ENCODE measurements at places on chromosomes 2 and 18.
A peak's percentile ranks its signal among the peaks of the same experiment; 100 is the strongest.

GRCh38 chr2:229268626-229269025 is 2.5 kb downstream of the PID1 start:
- DNase-seq = no peak

GRCh38 chr2:233023007-233023760 is 9.3 kb upstream of the NEU2 start:
- no peak for DNase-seq

GRCh38 chr2:232515639-232516038 is 4.5 kb upstream of the PRSS56 start:
- no peak for DNase-seq

- DNase-seq = no peak
Measured at GRCh38 chr18:65755616-65756015, 4.8 kb downstream of the CDH7 start.

GRCh38 chr2:44168681-44169154 is at the start of gene PPM1B:
Gene PPM1B (plus strand): TSS chr2:44168875. CDS start chr2:44201200, 32,325 bp downstream.
- DNase-seq = peak; percentile 96

- no peak for DNase-seq
Measured at GRCh38 chr2:99571954-99572353, 82.1 kb upstream of the REV1 start.

DNA sequence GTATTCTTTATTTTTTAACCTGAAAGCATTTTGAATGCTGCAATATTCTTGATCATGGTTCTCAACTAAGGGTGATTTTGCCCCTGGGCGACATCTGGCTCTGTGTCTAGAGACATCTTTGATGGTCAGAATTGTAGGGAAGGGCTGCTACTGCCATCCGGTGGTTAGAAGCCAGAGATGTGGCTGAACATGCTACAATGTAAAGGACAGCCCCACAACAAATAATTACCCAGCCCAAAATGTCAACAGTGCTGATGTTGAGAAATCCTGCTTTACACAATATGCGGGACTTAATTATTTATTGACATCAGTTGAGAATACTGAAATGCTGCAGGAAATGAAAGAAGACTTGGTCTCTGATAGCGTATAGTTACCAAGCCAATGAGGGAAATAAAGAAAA is 37.5 kb upstream of the SERPINB2 start:
- peak; percentile 28 for DNase-seq

DNA sequence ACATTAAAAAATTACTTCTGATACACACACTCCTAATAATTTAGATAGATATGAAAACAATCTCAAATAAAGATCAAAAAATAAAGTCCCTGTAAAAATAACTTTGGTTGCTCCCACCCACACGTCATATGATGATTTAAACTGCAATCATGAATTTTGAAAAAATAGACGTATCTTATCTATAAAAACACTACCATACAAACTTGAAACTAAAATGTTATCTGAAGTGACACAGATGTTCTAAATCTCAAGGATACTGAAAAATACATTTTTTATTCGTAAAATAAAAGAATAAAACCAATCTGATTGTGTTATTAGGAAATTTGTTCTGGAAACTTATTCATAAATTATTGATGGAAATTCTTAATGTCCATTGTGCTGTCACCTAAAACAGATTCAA is 8.1 kb upstream of the BOLA3 start:
- DNase-seq = no peak

GRCh38 chr18:57329856-57330255 is 22.5 kb upstream of the ST8SIA3 start:
- no peak for DNase-seq

DNA sequence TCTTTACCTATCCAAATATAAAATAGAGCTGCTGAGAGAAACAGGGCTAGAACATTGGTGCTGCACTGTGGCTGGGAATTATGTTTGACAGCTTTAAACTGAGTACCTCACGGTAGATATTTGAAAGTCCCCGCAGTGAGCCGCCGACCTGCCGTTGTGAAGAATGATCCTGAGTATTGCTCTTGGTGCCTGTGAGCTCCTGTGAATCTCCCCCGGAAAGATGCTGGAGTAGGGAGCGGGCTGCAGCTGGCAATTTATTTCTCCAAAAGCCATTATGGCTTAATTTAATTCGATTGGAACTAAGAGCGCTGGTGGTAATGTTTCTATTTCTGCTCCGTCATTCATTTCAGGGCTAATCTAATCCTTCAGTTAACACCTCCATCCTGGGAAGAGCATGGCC is 129.4 kb upstream of the TPO start:
- no peak for DNase-seq

DNA sequence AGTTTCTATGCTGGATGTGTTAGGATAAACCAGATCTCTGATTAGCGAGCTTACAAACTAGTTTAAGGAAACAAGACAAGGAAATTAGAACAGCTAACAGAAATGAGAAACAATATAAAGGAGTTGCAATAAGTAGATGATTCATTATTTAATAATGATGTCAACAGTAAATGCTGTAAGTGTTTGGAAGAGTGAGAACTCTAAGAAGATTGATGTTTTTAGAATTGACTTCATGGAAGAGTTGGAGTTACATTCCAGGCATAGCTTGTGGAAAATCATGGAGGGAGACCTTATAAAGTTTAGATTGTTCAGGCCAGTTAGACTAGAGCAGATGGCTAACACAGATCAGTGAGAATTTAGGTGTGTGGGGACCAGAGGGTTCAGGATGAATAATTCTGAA is 32.6 kb downstream of the PPP1R1C start:
- DNase-seq = no peak

DNA sequence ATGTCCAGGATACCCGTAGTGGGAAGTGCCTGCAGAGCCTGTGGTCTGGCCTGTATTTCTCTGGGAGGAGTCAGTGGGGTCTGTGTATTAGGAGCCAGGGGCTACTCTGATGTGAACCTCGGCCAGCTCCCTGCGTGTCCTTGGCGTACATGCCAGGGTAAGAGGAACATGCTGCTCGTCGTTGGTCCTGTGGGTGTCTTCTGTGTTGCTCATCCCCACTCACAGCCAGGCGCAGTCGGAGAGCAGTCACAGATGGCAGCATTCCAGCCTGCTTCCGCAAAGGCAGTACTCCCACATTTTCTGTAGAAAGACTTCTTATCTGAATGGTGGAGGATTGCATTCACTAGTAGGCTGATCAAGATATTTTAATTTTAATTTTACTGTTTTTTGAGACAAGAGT is 84.9 kb downstream of the DGKD start:
- no peak for DNase-seq

Data from retina (tissue), 1 donor.